Pancreas (tissue), 10 donors: ENCODE measurements at places on chromosomes 5 and 9. TPM values are rescaled to one million over a fixed set of nuclear protein-coding genes. Genes with fewer than 3 reads are reported as not detected.

FAM221B gene
- total RNA-seq, result not detected

IFNA8 gene
- total RNA-seq, result not detected

PCDHB2 gene
- 0.56 TPM for total RNA-seq

ISCA1 gene
- total RNA-seq, result 10.8 TPM

CAVIN4 gene
- total RNA-seq, result 0.09 TPM

DNA sequence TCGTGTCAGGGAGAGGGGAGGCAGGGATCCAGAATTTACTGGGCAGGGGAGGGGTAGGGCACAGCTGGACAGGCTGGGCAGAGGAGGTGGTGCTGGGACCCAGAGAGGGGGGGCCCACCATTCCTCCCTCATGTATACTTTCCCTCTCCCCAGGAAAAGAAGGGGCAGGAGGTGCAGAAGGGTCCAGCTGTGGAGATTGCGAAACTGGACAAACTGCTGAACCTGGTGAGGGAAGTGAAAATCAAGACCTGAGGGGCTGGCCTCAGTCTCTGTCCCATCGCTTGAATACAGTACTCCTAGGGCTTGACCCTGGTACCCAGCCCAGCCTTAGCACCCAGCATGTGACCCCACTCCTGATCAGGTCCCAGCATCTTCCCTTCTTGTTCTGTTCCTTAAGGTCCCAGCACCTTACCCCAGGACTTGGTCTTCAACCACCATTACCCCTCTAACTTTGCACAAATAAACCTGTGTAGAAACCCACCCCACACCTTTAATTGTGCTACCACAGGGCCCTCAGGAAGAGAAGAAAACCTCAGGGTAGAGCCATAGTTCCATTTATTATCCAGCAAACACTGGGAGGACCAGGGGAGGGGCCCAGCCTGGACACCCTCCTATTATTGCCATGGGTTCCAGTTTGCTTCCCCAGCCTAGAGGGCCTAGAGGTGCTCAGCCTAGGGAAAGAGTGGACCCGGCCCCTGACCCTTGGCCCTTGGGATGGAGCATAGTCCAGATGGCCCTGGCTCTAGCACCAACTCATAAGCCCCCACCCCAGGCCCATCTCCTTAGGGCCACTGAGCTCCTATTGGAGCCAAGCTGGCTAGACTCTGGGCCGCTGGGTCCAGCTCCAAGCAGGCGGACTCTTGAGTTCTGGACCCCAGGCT lies 2.0 kb downstream of the ENHO start:
- no peak for DNase-seq
- no peak overlapping the region for H3K27ac ChIP-seq
- H3K36me3 ChIP-seq, result no peaks in the 10 kb centered on the region

GRCh38 chr5:76807296-76807695 lies 11.5 kb upstream of the F2RL1 start:
- no peak overlapping the region for H3K4me3 ChIP-seq
- no peaks in the 10 kb centered on the region for H3K27me3 ChIP-seq
- H3K27ac ChIP-seq, result no peak overlapping the region

- H3K27ac ChIP-seq, result peak overlapping the region; percentile 93
- no peaks in the 10 kb centered on the region for H3K36me3 ChIP-seq
- no peaks in the 10 kb centered on the region for H3K4me1 ChIP-seq
- DNase-seq, result no peak
- no peaks in the 10 kb centered on the region for H3K27me3 ChIP-seq
- no peak overlapping the region for H3K4me3 ChIP-seq
These were observed 564 bp upstream of the TOR2A start for GRCh38 chr9:127735530-127736185.

- no peaks in the 10 kb centered on the region for H3K36me3 ChIP-seq
- H3K4me3 ChIP-seq, result no peak overlapping the region
- no peak for DNase-seq
- H3K27me3 ChIP-seq, result no peaks in the 10 kb centered on the region
- H3K4me1 ChIP-seq, result no peaks in the 10 kb centered on the region
These were observed 136.5 kb downstream of the MEF2C start for GRCh38 chr5:88746438-88746882.

DNA sequence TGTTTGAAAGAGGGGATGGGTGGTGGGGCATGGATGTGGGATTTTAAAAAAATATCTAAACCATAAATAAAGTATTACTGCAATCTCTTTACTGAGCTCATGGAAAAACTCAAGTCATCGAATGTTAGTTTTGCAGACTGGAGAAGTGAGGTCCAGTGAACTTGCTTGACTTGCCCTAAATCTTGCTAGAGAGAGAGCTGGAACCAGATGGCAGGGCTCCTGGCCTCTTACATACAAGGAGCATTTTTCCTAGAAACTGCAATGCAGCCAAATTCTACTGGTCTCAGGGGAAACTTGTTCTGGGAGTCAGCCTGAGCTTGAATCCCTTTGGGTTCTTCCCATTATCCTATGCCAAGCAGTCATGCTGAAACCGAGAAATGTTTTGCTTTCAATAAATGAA lies 2.9 kb upstream of the TGFBI start:
- no peak overlapping the region for H3K27ac ChIP-seq
- peaks cover 4% of the 10 kb centered on the region for H3K4me1 ChIP-seq
- no peak overlapping the region for H3K4me3 ChIP-seq
- DNase-seq, result no peak

- H3K36me3 ChIP-seq, result no peaks in the 10 kb centered on the region
- peak within 1 kb of the TSS; percentile 50 for H3K4me3 ChIP-seq
- peak; percentile 87 for DNase-seq
- H3K27ac ChIP-seq, result no peak within 1 kb of the TSS
These were observed at the start of gene DIRAS2 for GRCh38 chr9:90642570-90643539. DIRAS2 (minus strand) TSS chr9:90642824; CDS start chr9:90613827, 28,997 bp downstream.

DNA sequence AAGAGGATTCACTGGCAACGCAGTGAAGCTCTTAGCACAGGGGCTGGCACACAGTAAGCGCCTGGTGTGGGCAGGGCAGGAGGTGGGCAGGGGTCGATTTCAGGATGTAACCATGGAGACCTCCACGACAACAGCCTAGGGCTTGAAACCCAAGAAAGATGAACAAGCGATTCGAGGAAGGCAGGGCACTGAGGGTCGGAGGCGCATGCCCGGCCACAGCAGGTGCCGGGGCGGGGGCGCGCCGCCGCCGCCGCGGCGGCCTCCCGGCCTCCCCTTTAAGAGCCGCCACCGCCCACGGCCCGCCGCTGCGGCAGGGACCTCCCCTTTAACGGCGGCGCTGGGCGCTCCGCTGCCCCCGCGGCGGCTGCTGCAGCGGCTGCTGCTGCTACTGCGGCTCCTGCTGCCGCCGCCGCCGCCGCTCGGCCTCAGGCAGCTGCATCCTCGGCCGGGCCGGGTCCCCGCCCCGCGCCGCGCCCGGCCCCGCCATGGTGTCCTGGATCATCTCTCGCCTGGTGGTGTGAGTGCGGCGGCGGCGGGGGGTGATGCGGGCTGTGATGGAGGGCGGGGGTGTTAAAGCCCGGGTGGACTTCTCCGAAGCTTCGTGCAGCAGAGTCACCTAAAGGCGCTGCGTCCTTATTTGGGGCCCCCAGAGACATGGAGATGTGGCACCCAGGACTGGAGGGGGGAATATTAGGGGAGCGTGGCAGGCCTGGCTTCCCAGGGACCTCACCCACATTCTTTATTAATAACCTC lies at the start of gene REEP2:
TSS of gene REEP2 (plus strand) at position 334 of the 753 bp plus-strand sequence. CDS start at position 486, 152 bp downstream.
- H3K27me3 ChIP-seq, result no peaks in the 10 kb centered on the region
- no peak within 1 kb of the TSS for H3K27ac ChIP-seq
- no peaks in the 10 kb centered on the region for H3K4me1 ChIP-seq
- no peak for DNase-seq
- peak within 1 kb of the TSS; percentile 41 for H3K4me3 ChIP-seq
